NCI-H2081 treated with DMSO at 0.1 percent for 48 hours (cell line): ENCODE measurements at places on chromosomes 4 and X.

GRCh38 chr4:954211-955020 is 19.0 kb downstream of the DGKQ start:
- no peak for DNase-seq

GRCh38 chrX:38018766-38019425 is 12.5 kb downstream of the SYTL5 start:
- no peak for DNase-seq

DNA sequence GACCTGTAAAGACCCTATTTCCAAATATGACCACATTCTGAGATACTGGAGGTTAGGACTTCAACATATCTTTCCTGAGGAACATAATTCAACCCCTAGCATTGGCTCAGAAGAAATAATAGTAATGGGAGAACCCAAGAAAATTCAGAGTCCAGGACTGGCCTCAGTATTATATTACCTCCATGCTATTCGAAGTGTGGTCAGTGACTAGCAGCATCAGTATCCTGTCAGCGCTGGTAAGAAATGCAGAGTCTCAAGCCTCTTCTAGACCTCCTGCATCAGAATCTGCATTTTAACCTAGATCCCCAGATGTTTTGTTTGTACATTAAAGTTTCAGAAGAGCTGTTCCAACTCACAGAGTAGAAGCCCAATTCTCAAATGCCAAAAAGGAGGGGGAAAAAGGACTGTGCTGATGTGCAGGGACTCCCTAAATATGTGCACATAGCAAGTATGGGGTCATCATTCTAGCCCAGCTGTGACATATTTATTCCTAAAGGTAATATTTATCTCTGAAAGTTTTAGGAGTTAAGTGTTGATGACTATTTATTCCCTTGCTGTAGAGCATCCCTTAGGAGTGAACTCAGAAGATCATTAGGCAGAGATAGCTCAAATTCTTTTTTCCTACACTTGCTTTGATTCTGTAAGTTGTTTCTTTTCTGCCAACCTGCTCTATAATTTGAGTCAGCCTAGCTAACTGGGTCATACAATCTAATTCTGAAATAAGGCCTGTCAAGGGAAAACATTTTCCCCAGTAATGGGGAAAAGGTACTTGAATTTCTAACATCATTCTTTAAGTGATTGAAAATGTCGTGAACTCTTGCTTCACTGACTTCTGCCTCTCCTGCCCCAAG is 361.9 kb downstream of the ARHGAP24 start:
- DNase-seq, result no peak

DNA sequence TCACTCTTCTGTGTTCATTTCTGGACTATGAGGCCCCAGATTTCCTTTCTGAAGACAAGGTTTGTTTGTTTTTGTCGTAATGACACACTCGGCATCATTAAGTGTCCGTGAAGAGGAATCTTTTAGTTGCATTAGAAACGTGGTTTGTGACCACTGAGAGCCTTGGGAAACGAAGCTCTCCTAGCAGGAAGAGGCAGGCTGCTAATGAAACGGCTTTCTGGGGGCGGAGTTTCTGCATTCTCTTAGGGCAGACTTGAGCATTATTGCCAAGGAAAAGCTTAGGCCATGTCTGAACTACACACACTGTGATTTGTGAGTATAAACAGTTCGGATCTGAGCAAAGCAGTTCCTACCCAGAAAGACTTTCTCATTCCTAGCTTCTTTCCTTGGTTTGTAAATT is 64.0 kb downstream of the SOX3 start:
- DNase-seq, result no peak

GRCh38 chr4:39228377-39228776 is 46.0 kb downstream of the WDR19 start:
- no peak for DNase-seq

- no peak for DNase-seq
Observed at GRCh38 chrX:10327651-10328050, 170.9 kb downstream of the CLCN4 start.

DNA sequence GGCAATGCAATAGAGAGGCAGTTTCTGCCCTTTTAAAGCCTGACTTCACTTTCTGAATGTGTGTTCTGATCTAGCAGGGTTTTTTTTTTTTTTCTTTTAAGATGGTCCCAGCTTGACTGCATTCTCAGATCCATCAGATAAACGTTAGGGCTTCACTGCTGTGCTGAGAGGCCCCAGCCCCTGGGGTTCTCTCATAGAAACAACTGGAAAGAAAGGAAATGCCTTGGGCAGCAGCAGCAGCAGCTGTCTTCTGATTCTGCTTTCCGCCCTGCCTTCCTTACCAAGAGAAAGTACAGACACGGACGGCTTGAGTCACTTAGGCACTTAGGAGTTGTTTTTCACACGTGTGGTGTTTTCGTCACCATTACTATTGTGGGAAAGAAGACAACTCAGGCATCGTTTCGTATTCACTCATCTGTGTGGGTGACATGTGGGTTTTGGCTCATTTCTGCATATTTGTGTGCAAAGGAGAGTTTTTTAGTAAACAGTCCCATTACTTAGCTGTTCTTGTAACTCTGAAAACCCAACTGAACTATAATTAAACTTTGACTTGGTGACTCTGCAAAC is 172.0 kb downstream of the PTTG2 start:
- no peak for DNase-seq

GRCh38 chr4:84070289-84070688 is 428.8 kb downstream of the NKX6-1 start:
- DNase-seq, result no peak
